Stimulated activated CD8-positive, alpha-beta memory T cell treated with anti-CD3 and anti-CD28 coated beads, Interleukin-12 subunit alpha, Interleukin-12 subunit beta, amount 100 ng/mL, for 4 hours (primary cell): ENCODE measurements at places on chromosomes 1 and 21.

- no peak for DNase-seq
Measured at GRCh38 chr21:35211782-35212181, 162.7 kb upstream of the RUNX1 start.

GRCh38 chr1:21724098-21724497 is 54.9 kb upstream of the RAP1GAP start:
- DNase-seq: no peak

DNA sequence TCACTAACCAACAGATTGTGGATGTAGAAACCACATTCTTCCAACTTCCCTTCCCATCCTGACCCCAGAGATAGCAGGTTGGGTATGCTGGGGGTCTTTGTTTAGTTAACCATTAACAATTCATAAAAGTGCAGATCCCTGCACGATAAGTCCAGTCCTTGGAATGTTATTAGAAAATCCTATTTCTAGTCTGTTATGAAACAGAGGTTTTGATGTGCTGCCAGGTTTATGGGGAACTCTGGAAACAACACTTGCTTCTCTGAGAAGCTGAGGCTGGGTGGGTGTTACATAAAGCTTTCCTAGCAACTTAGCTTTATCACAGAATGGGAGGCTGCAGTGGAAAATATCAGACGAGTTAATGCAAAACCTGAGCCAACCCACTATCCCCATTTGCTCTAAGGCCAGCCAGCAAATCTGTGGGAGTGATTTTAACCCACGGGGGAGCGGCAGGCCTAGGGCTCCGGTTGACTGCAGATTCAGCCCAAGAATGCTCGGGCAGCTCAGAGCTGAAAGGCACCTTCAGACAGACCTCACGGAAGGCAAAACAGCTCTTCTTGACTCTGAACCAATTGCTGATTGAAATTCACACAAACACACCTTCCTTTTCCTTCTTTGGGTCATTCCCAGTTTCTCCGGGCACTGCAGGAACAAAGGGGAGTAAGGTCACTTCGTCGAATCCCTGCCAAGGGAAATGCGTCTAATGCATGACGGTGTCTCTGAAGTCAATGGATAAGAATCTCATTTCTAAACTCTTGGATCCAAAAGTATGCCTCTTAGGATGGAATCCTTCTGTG is 111.7 kb upstream of the IRF2BP2 start:
- DNase-seq: no peak

DNA sequence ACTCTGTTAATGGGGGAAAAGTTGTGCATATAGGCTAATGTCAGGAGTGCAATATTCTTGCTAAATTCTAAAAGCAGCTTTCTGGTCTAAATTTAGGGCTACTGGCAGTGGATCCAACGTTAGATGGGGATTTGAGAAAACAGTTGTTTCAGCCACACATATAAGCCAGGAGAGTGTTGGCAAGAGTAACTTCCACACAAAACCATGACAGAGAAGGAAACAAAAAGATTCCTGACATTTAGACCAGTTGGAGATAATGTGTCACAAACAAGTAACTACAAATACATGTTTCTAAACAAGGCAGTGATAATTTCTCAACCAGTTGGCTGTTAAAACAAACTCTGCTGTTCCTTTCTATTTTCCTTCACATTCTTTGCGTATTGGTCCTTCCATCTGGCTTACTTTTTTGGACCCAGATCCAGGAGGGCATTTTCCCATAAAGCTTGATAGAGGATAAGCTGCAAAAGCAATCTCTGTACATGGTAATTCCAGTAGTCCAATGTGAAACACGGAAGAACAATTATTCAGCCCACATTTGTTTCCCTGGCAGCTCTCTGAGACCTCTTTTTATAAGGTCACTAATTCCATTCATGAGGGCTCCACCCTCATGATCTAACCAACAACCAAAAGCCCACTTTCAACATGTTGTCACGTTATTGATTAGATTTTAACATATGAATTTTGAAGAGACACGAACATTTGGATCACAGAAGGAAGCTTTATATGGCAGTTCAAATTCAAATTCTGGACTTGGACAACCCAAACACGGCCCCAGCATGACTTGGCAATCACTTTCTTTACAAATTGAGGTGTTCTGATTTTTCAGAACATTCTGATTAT is 1888.6 kb downstream of the MRPL39 start:
- DNase-seq: no peak

DNA sequence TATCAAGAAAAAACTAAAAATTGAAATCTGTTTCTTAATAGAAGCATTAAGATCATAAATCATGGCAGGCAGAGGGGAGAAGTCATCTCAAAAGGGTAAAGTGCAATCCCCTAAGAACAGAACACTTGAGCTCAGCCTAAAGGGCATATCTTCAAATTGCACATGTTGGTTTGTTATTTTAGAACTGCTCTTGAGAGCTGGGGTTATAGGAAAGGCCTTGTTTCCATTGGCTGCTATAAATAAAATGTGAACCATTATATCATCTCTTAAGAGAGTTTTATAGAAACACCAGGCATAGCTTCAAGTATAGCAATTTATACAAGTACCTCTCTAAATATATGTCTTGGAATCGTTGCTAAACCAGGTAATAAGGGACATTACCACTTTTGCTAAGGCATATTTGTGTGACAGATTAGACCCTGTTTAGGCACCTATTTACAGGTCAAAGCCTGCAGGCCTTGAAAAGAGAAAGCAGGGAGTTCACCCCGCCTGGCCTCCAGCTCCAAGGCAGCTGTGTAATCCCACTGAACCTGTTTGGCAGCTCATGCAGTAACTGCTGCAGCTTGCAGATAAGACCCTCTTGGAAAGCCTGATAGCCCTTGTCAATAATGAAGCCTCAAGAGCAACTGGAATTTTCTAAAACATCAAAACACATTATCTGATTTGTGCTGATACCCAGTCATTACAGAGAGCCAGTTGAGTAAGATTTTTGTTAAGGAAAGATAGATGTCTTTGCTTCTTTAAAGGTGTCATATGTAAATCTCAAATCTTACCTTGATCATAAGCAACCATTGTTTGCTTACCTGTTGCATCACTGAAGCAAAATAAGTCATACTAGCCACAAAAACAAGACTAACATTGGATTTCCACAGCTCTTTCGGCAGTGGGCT is 24.2 kb upstream of the SYDE2 start:
- DNase-seq: no peak

DNA sequence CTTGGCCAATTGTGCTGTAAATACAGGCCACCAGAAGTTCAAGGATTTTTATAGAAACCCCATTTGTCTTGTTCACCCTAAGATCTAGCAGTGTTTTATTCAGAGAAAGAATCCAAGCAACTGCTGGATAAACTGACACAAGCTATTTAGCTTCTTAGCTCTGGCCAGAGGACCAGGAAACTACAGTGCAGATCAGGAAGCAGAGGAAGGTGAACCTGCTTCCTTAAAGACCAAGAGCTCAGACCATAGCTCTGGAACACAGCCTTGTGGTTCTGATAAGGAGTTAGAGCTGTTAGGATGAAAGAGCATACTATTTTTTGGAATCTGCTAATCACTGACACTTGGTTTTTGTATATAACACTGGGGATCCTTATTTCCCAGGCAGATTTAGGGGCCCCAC is 5.2 kb upstream of the CCDC17 start:
- DNase-seq: no peak

- no peak for DNase-seq
Measured at GRCh38 chr1:242568666-242569065, 44.2 kb upstream of the PLD5 start.
